ENCODE measurements at places on chromosomes 5 and 9. TPM values are rescaled to one million over a fixed set of nuclear protein-coding genes. Genes with fewer than 3 reads are reported as not detected.

The PCDHB4 gene
- total RNA-seq = 5.6 TPM

- H3K36me3 ChIP-seq = no peaks in the 10 kb centered on the region
- H3K27ac ChIP-seq = no peak overlapping the region
- no peaks in the 10 kb centered on the region for H3K4me1 ChIP-seq
Observed at GRCh38 chr9:19620326-19620725, 168.5 kb downstream of the SLC24A2 start.

DNA sequence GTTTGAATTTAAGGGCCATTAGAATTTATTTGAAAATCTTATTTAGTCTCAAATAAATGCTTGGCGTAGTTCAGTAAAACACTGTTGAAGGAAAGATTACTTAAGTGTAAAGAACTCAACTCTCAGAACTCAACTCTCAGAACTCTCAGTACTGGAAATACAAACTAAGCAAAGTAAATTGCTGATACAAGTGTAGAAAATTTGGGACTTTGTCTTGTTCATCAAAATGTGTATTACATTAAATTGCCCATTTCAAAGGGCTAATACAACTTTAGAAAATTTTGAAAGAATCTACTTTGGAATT lies 99.4 kb downstream of the CSNK1G3 start:
- no peaks in the 10 kb centered on the region for H3K27me3 ChIP-seq
- no peaks in the 10 kb centered on the region for H3K36me3 ChIP-seq
- no peak overlapping the region for H3K27ac ChIP-seq
- H3K4me3 ChIP-seq = no peak overlapping the region
- ATAC-seq = no peak
- no peaks in the 10 kb centered on the region for H3K4me1 ChIP-seq

DNA sequence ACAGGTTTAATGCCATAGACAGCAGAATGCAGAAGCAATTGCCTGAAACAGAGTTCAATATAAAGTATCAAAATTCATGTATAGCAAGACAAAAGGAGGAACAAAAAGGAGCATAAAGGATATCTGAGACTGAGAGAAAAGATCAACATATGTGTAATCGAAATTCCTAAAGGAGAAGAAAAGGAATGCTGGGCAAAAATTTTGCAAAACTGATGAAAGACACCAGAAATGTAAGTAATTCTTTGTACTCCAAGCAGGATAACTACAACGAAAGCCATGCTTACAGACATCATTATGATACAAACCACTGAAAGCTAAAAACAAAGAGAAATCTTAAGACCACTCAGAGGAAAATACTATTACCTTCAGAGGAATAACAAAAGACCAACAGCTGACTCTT lies 72.8 kb upstream of the MTAP start:
- H3K36me3 ChIP-seq = no peaks in the 10 kb centered on the region
- peaks cover 4% of the 10 kb centered on the region for H3K27me3 ChIP-seq
- H3K4me1 ChIP-seq = no peaks in the 10 kb centered on the region
- no peak overlapping the region for H3K27ac ChIP-seq
- no peak overlapping the region for H3K4me3 ChIP-seq

The HACD4 gene
- total RNA-seq = 16.0 TPM
